Thyroid gland (tissue), 4 donors: ENCODE measurements at places on chromosomes 3 and 15. TPM values are rescaled to one million over a fixed set of nuclear protein-coding genes. Genes with fewer than 3 reads are reported as not detected.

DNA sequence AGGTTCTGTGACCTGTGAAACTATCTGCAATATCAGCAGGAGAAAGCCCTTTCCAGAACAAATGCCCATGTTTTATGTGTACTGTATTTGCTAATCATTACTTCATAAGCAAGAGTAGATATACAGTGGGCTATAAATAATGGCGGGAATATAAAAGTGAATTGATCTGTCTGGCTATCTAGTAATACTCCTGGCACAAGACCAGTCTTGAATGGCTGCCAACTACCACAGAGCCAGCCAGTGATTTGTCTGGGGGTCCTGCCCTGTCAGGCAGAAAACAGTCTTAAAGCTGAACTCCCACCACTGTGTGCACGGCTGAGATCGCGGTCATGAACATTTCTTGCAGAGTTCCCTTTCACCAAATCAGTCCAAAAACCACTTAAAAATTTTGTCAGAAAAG, 176.3 kb downstream of the MEIS2 start:
- no peak overlapping the region for H3K4me3 ChIP-seq
- no peaks in the 10 kb centered on the region for H3K27me3 ChIP-seq
- H3K27ac ChIP-seq, result no peak overlapping the region
- H3K36me3 ChIP-seq, result no peaks in the 10 kb centered on the region
- no peak for DNase-seq
- H3K4me1 ChIP-seq, result no peaks in the 10 kb centered on the region

GRCh38 chr15:79192462-79193036, 90.0 kb upstream of the ANKRD34C start:
- no peak for DNase-seq
- H3K36me3 ChIP-seq, result no peaks in the 10 kb centered on the region
- peaks cover 4% of the 10 kb centered on the region for H3K27me3 ChIP-seq
- H3K4me3 ChIP-seq, result no peak overlapping the region
- H3K4me1 ChIP-seq, result no peaks in the 10 kb centered on the region

GRCh38 chr3:123401836-123402530, 46.9 kb downstream of the ADCY5 start:
- no peak overlapping the region for H3K27ac ChIP-seq
- no peak for DNase-seq
- no peaks in the 10 kb centered on the region for H3K36me3 ChIP-seq
- H3K4me1 ChIP-seq, result no peaks in the 10 kb centered on the region

DNA sequence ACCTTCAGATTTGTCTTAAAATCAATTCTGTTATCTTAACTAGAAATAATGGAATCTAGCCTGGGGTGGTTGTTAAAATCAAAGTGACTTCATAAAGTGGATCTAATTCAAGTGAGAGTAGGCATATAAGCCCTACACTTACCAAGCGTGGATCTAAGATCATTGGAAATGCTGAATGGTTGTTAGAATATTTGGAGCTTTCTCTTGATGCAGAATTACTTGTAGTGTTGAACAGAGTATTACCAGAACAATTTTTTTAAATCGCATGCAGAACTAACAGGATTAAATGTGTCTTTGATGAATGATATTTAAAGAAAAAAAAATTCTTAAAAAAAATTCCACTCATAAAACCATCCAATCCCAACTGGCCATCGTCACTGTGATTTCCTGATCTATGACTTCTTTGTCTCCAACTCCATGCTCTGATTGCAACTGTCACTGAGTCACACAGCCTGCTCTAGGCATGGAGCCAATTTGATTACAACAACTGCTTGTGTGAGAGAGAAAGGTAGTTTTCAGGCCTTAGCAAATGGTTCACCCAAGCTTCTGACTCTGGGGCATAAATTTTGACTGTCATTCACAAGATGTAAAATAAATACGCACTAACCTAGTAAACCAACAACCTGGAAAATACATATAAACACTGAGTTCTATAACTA, 25.9 kb upstream of the SPRED1 start:
- no peaks in the 10 kb centered on the region for H3K36me3 ChIP-seq
- no peaks in the 10 kb centered on the region for H3K27me3 ChIP-seq

Gene CHRNA5
- total RNA-seq, result 0.33 TPM

DNA sequence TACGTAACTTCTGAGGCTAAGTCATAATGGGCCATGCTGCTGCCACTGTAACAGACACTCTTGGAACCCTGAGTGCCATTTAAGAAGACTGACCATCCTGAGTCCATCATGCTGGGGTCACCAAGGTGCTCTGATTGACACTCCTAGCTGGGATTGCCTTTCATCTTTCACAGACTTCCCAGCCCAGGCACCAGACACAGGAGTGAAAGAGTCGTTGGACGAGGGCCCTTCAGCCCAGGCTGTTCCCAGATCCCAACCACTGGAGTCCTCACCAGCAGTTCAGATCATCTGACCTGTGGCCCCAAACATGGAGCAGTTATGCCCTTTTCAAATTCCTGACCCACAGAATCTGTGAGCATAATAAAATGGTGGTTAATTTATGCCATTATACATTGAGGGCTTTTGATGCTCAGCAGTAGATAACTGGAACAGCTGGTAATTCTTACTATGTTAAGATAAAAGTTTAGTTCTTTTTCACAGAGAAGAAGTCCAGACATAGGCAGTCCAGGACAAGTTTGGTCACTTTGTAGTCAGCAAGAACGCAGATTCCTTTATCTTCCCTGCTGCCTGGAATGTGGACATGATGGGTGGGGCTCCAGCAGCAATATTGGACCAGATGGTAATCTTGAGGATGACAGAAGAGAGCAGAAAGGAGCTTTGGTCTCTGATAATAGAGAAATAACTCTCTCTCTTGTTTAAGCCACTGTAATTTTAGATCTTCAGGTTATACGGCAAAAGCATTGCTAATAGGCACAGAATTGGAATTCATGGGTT, 7.3 kb upstream of the EHD4 start:
- DNase-seq, result no peak
- no peak overlapping the region for H3K4me3 ChIP-seq
- no peak overlapping the region for H3K27ac ChIP-seq

Gene LARP6
- 82.9 TPM for total RNA-seq

Gene LRRIQ4
- total RNA-seq, result not detected

GRCh38 chr15:65778269-65778668, 13.8 kb downstream of the DENND4A start:
- no peaks in the 10 kb centered on the region for H3K36me3 ChIP-seq
- no peak overlapping the region for H3K4me3 ChIP-seq
- no peaks in the 10 kb centered on the region for H3K4me1 ChIP-seq
- H3K27ac ChIP-seq, result no peak overlapping the region

Gene FSTL1
- 268 TPM for total RNA-seq

DNA sequence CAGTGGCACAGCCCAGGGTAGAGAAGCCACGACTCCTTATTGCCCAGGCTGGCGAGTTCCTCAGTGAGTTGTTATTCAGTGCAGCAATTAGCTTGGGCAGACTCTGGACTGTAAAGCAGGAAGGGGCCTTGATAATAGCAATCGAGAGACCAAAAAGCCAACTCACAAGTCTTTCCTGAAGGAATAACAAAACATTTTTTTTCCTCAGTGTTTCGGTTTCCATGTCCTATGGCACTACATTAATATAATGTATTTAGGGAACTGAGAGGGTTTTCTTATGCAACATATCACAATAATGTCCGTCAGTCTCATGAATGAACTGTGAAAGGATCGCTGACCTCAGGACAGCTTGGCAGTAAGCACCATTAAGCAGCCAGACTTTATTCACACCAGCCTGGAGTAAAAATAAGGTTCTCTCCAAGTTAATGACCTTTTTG, 248.9 kb upstream of the TBL1XR1 start:
- H3K36me3 ChIP-seq, result no peaks in the 10 kb centered on the region
- no peak overlapping the region for H3K4me3 ChIP-seq
- H3K27me3 ChIP-seq, result no peaks in the 10 kb centered on the region

Gene ACKR2
- total RNA-seq, result 7.2 TPM

Gene PARP16
- 14.2 TPM for total RNA-seq

- peaks cover 21% of the 10 kb centered on the region for H3K36me3 ChIP-seq
- no peak overlapping the region for H3K4me3 ChIP-seq
- DNase-seq, result no peak
- peaks cover 3% of the 10 kb centered on the region for H3K4me1 ChIP-seq
- H3K27ac ChIP-seq, result no peak overlapping the region
These were observed 30.4 kb downstream of the SLC51A start for GRCh38 chr3:196246612-196247308.

GRCh38 chr15:101013769-101014675, 94.9 kb downstream of the LRRK1 start:
- H3K36me3 ChIP-seq, result no peaks in the 10 kb centered on the region
- no peak overlapping the region for H3K4me3 ChIP-seq
- H3K27me3 ChIP-seq, result no peaks in the 10 kb centered on the region
- no peak overlapping the region for H3K27ac ChIP-seq
- no peaks in the 10 kb centered on the region for H3K4me1 ChIP-seq
- DNase-seq, result peak; percentile 58

- DNase-seq, result no peak
- no peaks in the 10 kb centered on the region for H3K36me3 ChIP-seq
- no peak overlapping the region for H3K4me3 ChIP-seq
- no peaks in the 10 kb centered on the region for H3K27me3 ChIP-seq
- no peaks in the 10 kb centered on the region for H3K4me1 ChIP-seq
- no peak overlapping the region for H3K27ac ChIP-seq
These were observed 44.2 kb upstream of the TPM1 start for GRCh38 chr15:62998262-62998890.

- H3K4me1 ChIP-seq, result no peaks in the 10 kb centered on the region
- no peak overlapping the region for H3K4me3 ChIP-seq
- no peak overlapping the region for H3K27ac ChIP-seq
- H3K27me3 ChIP-seq, result no peaks in the 10 kb centered on the region
- DNase-seq, result no peak
- H3K36me3 ChIP-seq, result no peaks in the 10 kb centered on the region
These were observed 7.0 kb upstream of the ATP8B4 start for GRCh38 chr15:50126072-50126471.

- no peak for DNase-seq
- H3K36me3 ChIP-seq, result no peaks in the 10 kb centered on the region
- no peak overlapping the region for H3K27ac ChIP-seq
- no peak overlapping the region for H3K4me3 ChIP-seq
- H3K4me1 ChIP-seq, result peaks cover 11% of the 10 kb centered on the region
These were observed 36.7 kb upstream of the SECISBP2L start for GRCh38 chr15:49082960-49083359.

DNA sequence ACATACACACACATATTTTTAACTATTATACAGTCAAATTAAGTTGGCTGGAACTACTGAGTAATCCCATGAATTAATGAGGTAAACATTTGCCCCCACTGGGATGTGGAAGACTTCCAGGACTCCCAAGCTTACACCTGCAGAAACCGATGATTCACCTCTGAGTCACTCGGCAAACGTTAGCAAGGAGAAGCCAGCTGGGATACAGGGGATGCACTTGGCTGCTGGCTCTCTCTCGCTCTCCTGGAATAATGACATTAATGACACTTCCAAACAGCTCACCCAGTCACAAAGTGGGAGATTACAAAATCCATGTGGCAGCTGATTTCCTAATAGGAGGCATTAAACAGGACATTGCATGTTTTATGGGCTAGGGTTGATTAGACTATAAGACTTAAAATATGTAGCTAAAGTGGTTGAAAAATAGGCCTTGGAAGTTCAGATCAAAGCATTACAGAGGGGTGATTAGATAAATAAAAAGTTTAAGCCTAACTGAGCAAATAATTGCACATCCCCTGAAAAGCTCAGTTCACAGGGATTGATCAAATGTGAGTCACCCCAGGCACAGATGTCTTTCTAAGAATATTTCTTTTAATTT, 500.9 kb downstream of the SOX2 start:
- H3K27me3 ChIP-seq, result no peaks in the 10 kb centered on the region
- no peak overlapping the region for H3K4me3 ChIP-seq
- no peak for DNase-seq
- H3K36me3 ChIP-seq, result no peaks in the 10 kb centered on the region
- no peaks in the 10 kb centered on the region for H3K4me1 ChIP-seq

- H3K36me3 ChIP-seq, result no peaks in the 10 kb centered on the region
- no peak overlapping the region for H3K27ac ChIP-seq
- H3K4me3 ChIP-seq, result no peak overlapping the region
These were observed 29.9 kb upstream of the PFN2 start for GRCh38 chr3:150000641-150001040.

- DNase-seq, result no peak
- H3K4me3 ChIP-seq, result no peak overlapping the region
- no peaks in the 10 kb centered on the region for H3K4me1 ChIP-seq
- H3K27me3 ChIP-seq, result no peaks in the 10 kb centered on the region
These were observed 14.9 kb downstream of the C3orf33 start for GRCh38 chr3:155791190-155791589.

GRCh38 chr15:68220967-68221366, 8.6 kb downstream of the CLN6 start:
- peaks cover 5% of the 10 kb centered on the region for H3K4me1 ChIP-seq
- no peaks in the 10 kb centered on the region for H3K27me3 ChIP-seq
- no peaks in the 10 kb centered on the region for H3K36me3 ChIP-seq
- H3K27ac ChIP-seq, result no peak overlapping the region
- no peak for DNase-seq

- H3K27me3 ChIP-seq, result no peaks in the 10 kb centered on the region
- no peak overlapping the region for H3K4me3 ChIP-seq
These were observed 54.0 kb downstream of the ETV5 start for GRCh38 chr3:186054792-186055352.

Gene CMTM8
- 6.6 TPM for total RNA-seq

- H3K4me3 ChIP-seq, result no peak overlapping the region
- DNase-seq, result no peak
- no peaks in the 10 kb centered on the region for H3K27me3 ChIP-seq
- no peaks in the 10 kb centered on the region for H3K4me1 ChIP-seq
- H3K27ac ChIP-seq, result no peak overlapping the region
- H3K36me3 ChIP-seq, result no peaks in the 10 kb centered on the region
These were observed 220.7 kb upstream of the CADM2 start for GRCh38 chr3:84738086-84738485.

DNA sequence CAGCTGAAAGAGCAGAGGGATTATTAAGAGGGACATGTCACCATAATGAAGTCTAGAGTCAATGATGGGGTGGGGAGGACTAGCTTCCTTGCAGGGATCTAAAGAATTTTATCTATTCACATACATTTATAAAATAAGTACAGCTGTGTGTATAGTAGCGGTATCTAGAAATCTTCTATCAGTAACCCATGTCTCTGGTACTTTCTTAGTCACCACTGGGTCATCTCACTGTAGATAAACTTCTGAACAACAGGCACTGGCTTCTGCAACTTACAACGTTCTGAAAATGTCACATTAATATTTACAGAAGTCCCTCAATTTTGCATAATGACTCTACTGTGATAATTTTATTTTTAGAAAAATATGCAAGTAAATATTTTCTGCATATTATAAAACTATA, 401.7 kb downstream of the TBC1D5 start:
- H3K4me3 ChIP-seq, result no peak overlapping the region
- H3K4me1 ChIP-seq, result no peaks in the 10 kb centered on the region
- H3K27me3 ChIP-seq, result no peaks in the 10 kb centered on the region
- H3K36me3 ChIP-seq, result no peaks in the 10 kb centered on the region
- H3K27ac ChIP-seq, result no peak overlapping the region
